ENCODE measurements at places on chromosomes 1 and 21.

DNA sequence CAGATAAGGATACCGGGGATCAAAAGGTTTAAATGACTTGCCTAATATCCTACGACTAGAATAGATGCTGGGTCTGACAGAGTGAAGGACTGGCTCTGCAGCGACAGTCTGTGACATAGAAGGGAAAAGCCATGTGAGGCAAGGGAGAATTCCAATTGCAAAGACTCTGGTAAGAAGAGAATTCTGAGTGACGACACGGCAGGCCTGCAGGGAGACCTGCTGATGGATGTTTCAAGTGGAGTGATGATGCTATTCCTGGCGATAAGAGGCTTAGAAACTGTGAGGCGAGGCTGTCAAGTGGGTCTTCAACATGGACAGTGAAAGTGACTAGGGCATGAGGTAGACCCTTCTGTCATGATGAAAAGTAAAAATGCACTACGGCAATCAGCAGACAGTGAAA, 176.6 kb upstream of the PBX1 start:
- no peak for DNase-seq

DNA sequence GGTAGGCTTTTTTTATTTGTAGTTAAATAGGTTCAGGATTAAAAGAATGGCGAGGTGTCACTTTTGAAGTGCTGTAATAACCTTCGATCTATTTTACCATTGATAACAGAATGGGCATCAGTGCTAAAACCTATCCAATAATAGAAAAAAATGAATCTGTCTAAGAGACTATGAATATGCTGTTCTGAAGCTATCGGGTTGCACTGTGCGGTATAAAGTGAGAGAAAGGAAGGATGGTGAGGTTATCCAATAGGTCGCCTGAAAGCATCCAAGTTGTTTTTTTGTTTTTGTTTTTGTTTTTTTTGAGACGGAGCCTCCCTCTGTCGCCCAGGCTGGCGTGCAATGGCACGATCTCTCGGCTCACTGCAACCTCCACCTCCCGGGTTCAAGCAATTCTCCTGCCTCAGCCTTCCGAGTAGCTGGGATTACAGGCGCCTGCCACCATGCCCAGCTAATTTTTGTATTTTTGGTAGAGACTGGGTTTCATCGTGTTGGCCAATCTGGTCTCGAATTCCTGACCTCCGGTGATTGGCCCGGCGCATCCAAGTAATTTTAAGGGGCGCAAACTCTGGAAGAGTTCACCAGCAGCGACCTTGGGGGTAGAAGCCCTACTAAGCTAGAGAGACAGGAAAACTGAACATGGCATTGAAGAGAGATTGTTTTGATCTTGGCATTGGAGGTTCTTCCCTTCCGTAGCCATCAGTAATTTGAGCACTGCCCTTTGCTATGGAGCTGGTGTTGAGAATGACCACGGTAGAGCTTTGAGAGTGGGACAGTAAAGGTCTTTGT, 8.7 kb upstream of the MDM4 start:
- no peak for DNase-seq

DNA sequence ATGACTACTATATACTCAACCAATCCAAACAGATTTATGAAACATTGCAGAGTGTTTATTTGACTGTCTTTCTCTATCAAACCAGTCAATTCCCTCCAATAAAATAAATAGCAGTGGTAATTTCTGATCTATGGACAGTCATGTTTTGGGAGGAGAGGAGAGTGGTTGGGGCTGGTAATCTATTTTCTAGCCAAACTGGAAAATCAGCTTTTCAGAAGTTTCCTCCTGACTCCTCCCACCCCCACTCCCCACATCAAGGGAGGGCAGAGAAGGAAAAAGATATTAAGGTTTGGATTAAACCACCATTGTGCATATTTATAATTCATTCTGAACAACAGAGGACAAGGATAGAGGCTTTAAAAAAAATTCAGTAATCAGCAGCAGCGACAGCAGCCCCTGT, 69.4 kb upstream of the SOX13 start:
- no peak for DNase-seq

DNA sequence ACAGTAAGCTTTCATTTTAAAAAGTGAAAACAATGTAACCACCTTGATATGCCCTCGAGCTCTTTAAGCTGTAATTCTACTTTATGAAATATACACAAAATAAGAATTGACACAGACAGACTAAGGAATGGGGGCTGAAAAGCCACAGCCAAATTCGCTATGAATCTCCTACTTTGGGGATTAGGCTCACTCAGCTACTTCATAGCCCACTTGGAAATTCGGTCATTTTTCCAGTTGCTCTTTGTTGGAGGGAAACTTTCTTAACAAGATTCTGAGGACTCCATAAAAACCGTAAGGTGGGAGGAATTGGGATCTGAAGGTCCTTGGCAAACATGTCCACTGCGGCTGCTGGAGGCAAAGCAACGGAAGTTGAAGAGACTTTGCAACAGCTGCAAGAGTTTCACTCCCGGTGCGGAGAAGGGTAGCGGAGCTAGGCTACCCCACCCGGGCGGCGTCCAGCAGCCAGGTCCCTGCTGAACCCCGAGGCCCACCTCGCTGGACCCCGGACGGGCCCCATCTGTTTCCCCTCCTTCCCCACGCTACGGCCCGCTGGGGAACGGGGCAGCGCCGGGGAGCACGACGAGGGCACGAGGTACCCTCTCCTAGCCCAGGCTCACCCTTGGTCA, 634 bp downstream of the MYCBP start:
- no peak for DNase-seq

DNA sequence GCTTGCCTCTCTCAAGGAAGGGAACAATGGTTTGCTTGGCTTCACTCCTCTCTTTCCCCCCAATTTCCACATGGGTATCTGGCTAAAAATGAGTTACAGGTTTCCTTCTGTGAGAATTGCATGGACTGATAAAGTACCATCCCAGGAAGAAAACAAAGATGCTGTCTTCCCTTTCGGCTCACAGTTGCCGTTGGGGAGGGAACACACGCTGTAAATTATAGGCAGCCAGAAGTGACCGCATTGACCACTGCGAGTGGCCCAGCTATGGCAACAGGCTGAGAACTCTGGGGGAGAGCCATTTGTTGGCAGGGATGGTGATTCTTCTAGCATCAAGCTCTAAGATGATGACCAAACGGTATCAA, 2.9 kb downstream of the RUNX1 start:
- DNase-seq, result no peak

- no peak for DNase-seq
Observed at GRCh38 chr1:89035080-89035479, 12.4 kb upstream of the GBP3 start.

DNA sequence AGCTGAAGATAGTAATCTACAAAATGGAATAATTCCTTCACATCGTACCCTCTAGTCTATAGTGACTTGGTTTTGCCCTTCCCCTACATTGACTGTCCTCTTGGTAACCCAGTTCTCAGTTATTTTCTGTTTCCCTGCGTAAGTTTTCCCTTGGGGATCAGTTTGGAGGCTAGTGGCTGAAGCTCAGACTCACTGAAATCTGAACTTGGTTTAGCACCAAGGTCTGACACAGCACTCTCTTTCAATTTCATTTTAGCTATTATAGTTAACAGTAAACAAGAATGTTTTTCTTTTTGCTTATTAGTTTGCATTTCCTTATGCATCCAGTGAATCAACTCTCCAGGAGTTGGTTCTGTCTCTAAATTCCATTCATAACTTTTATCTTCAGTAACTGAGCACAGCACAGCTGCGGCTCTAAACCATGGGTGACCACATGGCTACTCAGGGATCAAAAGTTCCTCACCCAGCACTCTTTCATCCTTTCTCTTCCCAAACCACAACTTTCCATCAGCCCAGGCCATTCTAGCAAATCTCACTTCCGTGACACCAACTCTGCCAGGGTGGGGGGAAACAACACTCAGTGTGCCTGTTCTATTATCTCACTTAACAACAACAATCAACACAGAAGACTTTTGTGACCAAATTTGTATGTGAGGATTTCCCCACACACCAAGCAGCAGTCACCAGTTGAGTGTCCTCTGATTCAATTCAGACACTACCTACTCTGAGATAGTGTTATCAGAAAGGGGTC, 17.6 kb upstream of the IFI6 start:
- no peak for DNase-seq
